ENCODE measurements at places on chromosomes 16 and 17.

- DNase-seq: no peak
These were observed 943 bp upstream of the COTL1 start for GRCh38 chr16:84618581-84619460.

GRCh38 chr16:53952215-53953208, 248.6 kb downstream of the FTO start:
- DNase-seq: no peak

DNA sequence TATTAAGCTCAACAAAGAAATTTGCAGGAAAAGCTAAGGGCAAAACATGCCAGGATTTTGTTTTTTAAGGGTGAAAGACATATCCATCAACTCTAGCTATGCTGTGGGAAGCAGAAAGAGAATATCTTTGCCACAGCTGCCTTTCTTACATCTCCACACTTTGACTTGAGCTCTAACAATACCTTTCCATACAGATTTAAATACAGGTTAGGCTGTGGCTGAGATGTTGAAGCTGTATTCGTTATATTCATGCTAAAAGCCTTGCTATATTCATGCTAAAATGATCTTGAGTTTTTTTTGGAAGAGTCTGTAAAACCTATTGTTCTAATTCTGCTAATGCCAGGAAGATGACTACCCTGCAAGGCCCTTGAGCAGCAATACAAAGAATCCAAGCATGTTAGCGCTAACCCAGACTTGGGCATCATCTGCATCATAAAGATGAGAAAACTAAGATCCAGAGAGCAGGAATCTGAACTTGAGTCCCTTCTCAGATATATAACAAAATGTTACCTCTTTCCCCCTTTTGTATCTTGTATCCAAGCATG, 204.8 kb upstream of the C17orf78 start:
- no peak for DNase-seq

DNA sequence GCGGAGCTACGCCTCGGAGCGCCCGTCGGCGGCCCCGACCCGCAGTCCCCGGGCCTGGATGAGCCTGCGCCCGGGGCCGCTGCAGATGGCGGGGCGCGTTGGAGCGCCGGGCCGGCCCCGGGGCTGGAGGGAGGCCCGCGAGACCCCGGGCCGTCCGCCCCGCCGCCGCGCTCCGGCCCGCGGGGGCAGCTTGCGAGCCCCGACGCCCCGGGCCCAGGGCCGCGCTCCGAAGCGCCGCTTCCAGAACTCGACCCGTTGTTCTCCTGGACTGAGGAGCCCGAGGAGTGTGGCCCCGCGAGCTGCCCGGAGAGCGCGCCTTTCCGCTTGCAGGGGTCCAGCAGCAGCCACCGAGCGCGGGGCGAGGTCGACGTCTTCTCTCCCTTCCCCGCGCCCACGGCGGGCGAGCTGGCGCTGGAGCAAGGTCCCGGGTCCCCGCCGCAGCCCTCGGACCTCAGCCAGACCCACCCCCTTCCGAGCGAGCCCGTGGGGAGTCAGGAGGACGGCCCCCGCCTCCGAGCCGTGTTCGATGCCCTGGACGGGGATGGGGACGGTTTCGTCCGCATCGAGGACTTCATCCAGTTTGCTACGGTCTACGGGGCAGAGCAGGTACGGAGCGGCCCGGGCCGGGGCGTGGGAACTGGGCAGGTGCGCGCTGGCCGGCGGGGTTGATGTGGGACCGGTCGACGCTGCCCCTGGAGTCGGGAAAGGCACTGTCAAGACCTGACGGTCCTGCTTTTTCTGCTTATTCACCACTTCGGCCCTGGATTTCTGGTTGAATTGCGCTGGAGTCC, 861 bp downstream of the RAB11FIP3 start:
- no peak for DNase-seq

Data from activated T-cell treated with anti-CD3 and anti-CD28 coated beads for 48 hours (primary cell).